Muscle of leg (tissue), 16 donors: ENCODE measurements at places on chromosomes 5 and 9.

DNA sequence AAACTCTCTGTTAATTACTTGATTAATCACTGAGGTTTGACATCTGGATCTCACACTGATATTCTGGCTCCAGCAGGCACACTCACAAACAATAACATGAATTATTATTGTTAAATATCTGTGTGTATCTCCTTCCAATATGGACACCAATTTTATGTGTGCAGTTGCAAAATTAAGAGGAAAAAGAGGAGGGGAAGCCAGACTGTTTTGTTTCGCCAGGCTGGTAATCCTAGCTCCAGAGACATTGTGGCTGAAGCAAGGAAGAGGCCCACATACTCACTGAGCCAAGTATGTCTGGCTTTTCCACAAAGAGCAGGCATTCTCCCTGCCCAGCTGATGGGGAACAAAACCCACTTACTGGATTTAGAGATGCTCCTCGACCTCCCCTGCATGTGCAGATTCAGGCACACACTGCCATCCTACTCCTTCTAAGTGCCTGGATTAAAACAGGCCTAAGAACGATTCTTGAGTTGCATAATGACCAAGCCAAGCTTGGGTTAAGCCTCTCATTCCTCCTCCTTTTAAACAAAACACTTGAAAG lies 181.9 kb downstream of the ESM1 start:
- DNase-seq, result peak; percentile 74

- no peak for DNase-seq
Observed at GRCh38 chr5:140243706-140244250, 59.1 kb downstream of the PFDN1 start.

- DNase-seq, result no peak
Observed at GRCh38 chr5:150600616-150601490, 39.6 kb upstream of the SYNPO start.

- DNase-seq, result no peak
Observed at GRCh38 chr5:168329302-168329701, 37.9 kb downstream of the WWC1 start.
